ENCODE measurements at places on chromosomes 7 and 10. TPM values are rescaled to one million over a fixed set of nuclear protein-coding genes. Genes with fewer than 3 reads are reported as not detected.

Gene RBP3
- not detected for total RNA-seq

Gene LIPN
- not detected for total RNA-seq

Gene CROT
- 4.0 TPM for total RNA-seq

Gene GATAD1
- 36.4 TPM for total RNA-seq

GRCh38 chr10:8187171-8187666 is 132.7 kb downstream of the GATA3 start:
- DNase-seq = no peak

- peak; percentile 54 for DNase-seq
These were observed 138.1 kb upstream of the TCF7L2 start for GRCh38 chr10:112811741-112812551.

- DNase-seq = no peak
These were observed 282.1 kb upstream of the MKLN1 start for GRCh38 chr7:131045526-131045925.

DNA sequence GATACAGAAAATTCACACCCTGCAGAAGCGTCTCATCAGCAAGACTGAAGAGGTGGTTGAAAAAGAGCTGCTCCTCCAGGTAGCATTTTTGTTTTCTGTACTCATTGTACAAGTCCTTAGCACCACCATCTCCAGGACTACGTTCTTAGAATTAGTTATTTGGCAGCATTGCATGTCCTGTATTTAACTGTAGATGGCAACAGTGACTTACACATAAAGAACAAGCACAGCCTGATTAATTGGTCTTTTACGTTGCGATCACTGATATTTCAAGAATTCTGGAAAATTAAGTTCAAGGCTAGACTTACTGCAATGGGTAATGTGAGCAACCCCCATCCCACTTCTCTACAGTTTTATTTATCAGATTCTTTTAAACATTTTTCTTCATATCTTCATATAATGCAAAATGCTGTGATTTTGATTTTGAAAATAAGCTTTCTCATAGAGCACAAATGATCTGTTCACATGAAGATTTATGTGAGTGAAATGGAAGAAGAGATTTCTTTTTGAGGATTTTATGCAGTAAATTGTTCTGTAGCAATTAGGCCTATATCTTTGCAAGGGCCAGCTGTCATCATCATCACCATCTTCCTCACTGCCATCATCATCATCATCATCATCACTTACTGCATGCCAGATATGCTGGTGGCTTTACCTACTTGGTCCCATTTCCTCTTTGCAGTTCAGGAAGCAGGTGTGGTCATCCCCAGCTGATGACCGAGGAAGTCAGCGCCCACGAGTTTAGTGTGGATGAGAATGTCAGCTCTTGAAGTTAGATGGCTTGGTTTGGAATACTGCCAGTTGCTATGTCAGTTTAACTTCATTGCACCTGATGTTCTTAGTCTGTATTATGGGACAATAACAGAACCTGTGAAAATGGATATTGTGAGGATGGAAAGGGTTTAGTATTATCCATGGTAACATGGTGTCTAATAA is 53.4 kb downstream of the CFAP58 start:
- no peak for DNase-seq

- peak; percentile 51 for DNase-seq
These were observed 159.4 kb downstream of the OAT start for GRCh38 chr10:124259139-124259825.
